ENCODE measurements at places on chromosomes 6 and 20.

DNA sequence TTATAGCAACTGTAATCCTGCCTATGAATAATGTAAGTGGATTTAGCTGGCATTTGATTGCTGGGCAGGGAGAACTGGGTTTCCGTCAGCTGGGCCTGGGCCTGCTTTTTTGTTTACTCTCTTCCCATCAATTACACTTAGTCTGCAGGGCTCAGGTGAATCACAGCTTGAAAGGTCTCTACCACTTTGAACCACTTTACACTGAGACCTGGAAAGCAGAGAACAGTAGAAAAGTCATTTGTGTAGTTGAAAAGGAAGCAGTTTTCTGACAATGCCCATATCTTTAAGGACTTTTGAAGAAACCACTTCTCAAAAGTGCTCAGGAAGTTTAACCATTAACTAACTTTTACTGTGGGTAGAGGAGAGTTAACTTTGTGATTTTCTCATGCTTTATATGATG lies 315.4 kb upstream of the SASH1 start:
- no peak for DNase-seq

DNA sequence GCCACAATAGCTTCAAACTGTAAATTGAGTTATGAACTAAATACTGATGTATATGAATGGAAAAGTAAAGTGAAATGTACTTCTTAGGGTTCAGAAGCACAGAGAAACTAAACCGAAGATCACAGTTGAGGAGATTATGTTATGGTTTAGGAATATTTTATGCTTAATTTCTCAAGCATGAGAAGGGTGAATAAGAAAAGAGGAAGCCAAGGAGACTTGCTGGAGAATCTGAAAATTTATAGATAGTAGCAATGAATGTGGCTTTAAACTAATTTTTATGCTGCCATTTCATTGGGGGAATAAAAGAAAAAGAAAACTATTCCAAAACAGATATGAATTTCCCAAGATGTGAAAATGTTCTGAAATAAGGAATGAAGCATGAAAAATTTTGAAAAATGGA lies 5.6 kb downstream of the ANKS1A start:
- no peak for DNase-seq

DNA sequence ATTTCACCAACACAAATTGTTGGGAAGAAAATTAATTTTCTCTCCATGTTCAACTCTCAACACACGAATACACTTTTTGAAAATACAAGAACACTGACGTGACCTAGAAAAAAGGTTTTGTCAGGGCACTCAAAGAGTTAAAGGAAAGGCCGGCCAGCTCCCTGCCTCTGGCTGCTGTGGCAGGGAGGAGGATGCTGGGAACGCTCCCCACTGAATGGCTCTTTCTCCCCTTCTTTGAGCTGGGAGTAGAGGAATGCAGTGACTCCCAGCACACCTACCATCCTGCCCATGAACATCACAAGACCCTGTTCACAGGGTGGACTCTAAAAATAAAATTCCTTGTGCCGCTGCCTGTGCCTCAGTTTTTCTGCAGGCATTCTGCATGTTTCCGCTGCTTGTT lies 47.0 kb downstream of the MAP3K5 start:
- DNase-seq: no peak

DNA sequence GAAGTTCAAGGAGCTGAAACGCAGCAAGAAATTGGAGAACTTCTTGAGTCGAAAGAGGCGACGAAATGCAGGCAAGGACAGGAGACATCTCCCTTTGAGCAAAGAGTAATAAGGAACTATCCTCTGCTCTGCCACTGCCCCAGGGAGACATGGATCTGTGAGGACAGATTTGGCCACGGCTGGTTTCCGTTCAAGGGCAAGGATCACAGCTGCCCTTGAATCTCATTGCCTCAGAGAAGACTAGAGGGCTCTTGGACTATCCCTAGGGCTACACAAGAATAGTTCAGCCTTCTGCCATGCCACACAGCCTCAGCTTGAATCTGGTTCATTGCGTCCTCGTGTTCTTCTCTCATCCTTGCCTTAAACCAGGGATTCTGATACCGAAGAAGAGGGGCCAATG lies 7.7 kb downstream of the RRP36 start:
- DNase-seq: no peak

- DNase-seq: no peak
These were observed 63.7 kb downstream of the PXDC1 start for GRCh38 chr6:3687847-3688246.
